ENCODE measurements at places on chromosomes 12 and 14. TPM values are rescaled to one million over a fixed set of nuclear protein-coding genes. Genes with fewer than 3 reads are reported as not detected.

Gene CLEC1B
- 0.95 TPM for total RNA-seq

DNA sequence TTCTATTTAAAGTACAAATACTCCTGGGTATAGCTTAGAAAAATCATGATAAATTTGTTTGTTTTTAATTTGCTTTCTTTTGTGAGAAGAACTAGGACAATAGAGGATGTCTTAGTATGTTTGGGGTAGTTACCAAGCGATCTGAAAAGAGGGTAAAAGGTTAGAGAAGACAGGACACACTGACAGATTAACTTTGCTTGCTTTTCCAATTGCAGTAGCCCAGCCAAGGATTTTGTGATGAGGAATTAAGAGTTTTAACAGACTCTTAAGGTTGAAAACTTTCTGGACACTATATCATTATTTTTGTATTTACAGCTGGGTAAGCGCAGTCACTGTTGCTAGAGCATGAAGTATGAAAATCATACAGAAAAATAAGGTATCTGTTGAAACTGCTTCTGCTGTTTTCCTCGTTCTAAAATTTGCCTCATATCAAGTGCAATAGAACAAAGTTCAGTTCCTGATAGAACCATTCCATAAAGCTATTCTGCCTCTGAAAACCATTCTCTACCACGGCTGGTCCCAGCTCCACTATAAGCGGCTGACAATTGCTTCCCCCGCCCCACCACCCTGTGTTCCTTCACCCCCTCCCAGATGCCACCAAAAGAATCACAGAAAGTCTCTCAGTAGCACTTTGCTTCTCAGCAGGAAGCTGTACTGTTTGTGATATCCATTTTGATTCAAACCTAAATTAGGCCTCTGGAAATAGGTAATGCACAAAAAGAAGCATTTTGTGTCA lies 413.4 kb downstream of the BCAT1 start:
- H3K27ac ChIP-seq = peak overlapping the region; percentile 27
- DNase-seq = no peak
- peaks cover 4% of the 10 kb centered on the region for H3K4me1 ChIP-seq
- no peak overlapping the region for H3K4me3 ChIP-seq
- H3K27me3 ChIP-seq = no peaks in the 10 kb centered on the region

DNA sequence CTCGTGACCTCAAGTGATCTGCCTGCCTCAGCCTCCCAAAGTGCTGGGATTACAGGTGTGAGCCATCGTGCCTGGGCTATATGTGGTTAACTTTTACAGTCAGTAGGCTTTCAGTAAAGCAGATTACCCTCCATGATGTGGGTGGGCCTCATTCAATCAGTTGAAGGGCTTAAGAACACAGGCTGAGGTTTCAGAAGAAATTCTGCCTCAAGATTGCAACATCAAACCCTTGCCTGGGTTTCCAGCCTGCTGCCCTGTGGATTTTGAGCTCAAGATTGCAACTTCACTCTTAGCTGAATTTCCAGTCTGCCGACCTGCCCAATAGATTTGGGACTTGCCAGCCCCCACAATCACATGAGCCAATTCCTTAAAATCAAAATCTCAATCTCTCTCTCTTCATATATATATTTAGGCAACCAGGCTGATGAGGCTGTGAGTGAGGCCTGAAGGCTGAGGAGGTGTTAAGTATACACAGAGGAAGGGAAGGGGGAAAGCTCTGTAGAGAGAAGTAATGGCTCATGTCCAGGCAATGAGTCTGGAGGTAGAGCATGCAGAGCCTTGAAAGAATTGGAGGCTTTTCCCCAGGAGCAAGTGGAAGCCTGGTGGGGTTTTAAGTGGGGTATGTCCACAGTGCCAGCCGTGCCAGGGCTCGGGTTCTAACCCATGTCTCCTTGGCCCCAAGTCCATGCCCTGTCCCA lies 33.3 kb upstream of the ACTN1 start:
- H3K27ac ChIP-seq = no peak overlapping the region
- peaks cover 15% of the 10 kb centered on the region for H3K4me1 ChIP-seq
- DNase-seq = no peak
- no peaks in the 10 kb centered on the region for H3K27me3 ChIP-seq

DNA sequence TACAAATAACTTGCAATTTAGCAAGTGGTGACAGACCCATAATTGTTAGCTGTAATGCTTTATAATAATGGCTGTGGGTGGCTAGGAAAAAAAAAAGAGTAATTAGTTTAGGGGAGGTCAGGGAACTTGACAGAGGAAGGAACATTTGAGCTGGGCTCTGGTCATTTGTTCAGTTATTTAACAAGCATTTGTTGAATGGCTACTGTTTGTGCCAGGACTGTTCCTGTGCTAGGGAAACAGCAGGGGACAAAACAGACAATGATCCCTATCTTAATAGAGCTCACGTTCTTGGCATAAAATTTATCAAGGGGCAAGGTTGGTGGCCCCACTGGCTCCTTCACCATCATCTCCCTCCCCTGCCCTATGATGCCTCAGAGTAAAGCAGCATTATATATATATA lies 18.5 kb downstream of the CHST11 start:
- no peak overlapping the region for H3K27ac ChIP-seq
- no peaks in the 10 kb centered on the region for H3K36me3 ChIP-seq
- H3K4me1 ChIP-seq = peaks cover 37% of the 10 kb centered on the region
- no peak for DNase-seq
- no peaks in the 10 kb centered on the region for H3K27me3 ChIP-seq

Gene STAB2
- total RNA-seq = 1.4 TPM

Gene KRT85
- total RNA-seq = not detected

Measured in lower lobe of right lung (tissue), 2 donors.